AG09309 (cell line): ENCODE measurements at places on chromosomes 11 and 22.

DNA sequence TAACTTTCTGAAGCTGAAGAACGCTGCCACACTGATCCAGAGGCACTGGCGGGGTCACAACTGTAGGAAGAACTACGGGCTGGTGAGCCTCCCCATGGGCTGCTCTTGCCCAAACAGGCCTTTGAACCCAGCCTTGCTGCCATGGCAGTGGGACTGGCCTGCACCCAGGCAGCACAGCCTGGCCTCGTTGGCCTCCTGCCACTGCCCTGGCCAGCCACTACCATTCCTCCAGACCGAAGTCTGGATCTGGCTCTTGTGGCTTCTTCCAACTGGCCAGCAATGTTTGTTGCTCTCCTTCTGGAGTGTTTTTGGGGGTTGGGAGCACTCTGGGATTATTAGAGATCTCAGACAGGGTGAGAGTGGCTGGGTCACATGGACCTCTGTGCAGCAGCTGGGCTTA lies 51.0 kb downstream of the MYO7A start:
- no peak for DNase-seq

- no peak for DNase-seq
Measured at GRCh38 chr11:132643239-132643638, 889.1 kb downstream of the OPCML start.

DNA sequence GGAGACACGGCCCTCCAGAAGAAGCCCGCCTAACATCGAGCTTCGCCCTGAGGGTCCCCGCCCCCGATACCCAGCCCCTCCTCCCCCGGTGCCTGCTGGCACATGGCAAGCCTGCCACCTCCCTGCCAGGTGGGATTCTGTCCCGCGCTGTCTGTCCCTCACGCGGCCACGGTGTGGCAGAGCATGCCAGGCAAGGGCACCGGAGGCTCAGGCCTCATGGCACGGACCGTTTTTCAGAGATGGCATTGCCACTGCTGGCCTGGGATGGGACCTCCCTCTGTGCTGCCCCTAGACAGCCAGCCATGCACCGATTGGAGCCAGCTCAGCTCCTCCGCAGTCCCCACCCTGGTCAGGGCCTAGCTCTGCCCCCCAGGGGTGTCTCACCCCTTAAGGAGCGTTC lies 19.4 kb downstream of the MRPL23 start:
- DNase-seq: no peak

DNA sequence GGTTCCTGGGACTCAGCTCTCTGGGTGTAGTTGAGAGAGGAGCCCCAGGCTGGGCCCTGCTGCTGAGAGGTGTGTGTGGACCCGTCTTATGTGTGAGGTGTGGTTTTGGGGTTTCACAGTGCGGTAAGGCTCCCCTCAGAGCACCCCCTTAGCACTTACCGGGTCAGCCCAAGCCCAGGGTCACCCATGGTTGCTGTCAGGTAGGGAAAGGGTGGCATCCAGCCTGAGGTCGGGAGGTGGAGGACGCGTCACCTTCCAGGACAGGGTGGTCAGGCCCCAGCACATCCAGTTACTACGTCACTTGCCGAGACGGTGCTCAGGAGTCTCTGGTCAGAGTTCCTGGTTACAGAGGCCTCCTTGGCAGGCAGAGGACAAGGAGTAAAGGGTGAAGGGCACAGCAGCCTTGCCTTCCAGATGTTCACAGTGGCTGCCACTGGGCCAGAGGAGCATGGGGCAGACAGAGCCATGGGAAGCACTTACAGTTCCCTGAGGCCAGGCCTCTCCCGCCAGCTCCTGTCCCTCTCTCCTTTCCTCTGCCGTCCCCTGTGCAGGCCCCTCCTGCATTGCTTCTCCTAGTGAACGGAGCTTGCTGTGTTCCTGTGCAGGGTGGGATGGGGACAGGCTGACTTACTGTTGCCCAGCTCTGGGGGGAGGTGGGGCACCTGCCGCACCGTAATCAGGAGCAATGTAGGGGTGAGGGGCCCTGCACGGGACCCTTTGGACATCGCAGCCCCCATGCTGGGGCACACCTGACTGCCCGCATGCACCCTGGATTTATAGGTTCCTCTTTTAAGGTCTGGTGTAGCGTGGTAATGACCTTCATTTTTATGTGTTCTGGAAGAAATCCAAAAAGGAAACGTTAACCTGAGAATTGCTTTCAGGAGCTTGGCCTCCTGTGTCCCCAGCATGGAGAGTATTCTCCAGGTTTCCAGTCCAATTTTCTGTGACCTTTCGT lies 285.9 kb downstream of the TBC1D22A start:
- DNase-seq: no peak

DNA sequence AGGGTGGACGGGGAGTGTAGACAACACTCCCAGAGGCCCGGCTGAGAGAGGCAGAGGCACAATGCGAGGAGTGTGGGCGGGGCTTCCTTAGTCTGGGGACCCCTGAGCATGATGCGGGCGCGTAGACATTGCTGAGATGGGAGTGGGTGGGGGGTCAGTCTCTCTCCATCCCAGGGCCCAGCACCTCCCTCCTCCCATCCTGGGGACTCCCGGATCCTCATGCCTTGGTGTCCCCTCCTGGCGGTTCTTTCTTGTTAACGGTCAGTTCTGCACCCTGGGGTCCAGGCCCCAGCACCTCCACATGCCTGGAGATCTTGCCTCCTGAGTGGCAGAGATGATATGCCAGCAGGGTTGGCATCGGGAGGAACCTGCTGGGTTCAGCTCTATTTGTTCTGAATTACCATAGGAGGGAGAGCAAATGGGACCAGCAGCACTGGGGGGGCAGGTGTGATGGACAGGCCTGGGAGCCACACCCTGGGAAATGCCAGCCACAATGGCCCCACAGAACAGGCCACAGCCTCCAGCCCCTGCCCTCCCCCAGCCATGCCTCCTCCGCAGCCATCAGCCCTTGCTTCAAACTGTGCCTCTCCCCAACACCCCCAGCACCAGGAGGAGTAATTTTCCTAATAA lies 55.7 kb downstream of the RTL6 start:
- no peak for DNase-seq

- DNase-seq: peak; percentile 4
Measured at GRCh38 chr11:14249121-14249963, 109.6 kb downstream of the RRAS2 start.

- no peak for DNase-seq
Measured at GRCh38 chr11:66454247-66454646, 12.5 kb upstream of the PELI3 start.

DNA sequence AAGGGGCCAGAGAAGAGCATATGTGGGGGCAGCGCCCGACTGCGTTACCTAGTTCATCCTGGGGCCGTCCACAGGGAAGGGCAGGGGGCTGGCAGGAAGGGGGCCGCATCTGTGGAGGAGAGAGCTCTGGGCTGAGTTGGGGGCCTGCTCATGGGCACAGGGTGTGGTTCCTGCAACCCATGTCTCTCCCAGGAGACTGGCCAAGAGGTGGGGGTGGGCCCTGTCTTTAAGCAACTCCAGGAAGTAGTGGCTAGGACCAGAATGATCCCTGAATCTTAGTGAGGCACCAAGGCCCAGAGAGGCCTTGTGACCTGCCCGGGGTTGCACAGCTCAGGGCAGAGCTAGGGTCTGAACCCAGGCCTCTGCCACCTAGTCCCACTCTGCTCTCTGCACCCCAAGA lies 21.9 kb downstream of the CSNK1E start:
- no peak for DNase-seq

- no peak for DNase-seq
Measured at GRCh38 chr11:55719608-55720160, 53.6 kb upstream of the OR5D13 start.

- no peak for DNase-seq
Measured at GRCh38 chr22:49064836-49065235, 762.8 kb downstream of the BRD1 start.

DNA sequence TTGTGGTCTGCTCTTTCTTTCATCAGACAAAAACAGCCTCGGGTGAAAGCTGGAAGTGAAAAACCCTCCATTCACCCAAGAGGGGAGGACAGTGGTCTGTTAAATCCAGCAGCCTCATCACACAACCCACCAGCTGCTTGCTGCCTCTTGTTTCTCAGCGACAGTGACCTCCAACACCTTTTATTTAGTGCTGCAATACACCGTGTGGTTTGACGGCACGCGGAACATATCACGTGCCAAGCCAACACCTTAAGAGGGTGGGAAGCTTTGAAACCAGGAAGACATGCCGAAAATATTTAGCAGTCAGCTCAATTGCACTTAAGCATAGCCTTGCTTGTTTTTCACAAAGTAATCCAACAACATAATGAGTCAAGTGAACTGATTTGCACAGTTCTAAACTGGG lies 39.8 kb upstream of the POGLUT3 start:
- no peak for DNase-seq

- DNase-seq: no peak
Measured at GRCh38 chr11:3198815-3199214, 19.8 kb downstream of the MRGPRG start.

DNA sequence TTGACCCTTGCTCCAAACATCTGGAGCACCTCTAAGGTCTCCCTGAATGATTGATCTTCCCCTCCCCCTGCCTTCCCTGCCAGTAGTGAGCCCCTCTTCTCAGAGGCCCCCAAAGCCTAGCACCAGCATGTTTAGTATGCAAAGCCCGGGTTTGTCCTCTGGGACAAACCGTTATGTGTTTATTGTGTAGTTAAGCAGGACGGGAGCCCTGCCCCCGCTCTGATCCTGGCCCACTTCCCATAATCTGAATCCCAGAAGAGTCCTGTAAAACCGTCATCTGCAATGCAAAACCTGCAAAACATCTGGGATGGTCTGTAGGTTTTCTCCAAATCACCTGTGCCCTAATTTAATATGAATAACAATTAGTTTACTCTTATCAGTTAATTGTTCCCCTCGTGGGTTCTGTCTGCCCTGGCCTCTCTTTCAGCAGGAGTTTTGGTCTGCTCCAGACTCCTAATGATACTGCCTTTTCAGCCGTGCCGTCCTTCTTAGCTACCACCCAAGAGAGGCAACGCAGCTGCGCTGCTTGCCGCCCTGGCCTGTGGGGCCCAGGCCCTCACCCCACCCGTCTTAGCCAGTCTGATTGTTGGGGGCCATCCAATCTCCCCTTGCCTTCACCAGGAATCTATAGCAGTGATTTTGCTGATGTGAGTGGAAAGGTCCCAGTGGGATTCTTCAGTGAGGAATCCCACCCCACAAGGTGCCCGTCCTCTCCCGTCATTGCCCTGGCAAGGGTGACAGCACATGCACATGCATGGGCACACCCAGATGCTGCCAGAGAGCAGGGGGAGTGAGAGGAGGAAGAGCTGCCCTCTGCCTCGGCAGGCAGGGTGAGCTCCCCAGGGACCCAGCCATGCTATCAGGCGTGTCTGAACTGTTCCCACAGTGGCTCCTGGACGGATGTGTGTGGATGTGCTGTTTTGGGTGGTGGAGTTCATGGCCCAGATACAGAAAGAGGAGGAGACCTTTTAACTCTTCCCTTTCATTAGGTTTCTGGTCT lies 3.0 kb upstream of the B3GAT1 start:
- no peak for DNase-seq

DNA sequence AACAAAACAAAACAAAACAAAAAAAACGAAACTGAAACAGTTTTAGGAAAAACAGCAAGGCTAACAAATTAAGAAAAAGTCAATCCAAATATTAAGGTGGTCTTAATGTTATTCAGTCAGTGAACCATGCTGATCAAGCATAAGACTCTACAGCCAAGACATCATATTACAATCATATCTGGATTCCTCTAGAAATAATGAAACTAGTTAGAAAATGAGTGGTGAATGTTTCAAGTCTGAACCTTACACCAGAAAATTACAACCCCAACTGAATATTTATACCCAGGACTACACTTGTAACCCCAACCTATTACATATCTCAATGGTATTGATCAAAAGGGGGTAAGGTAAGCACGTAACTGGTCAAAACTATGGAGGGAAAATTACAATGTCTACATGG lies 48.8 kb downstream of the ACAT1 start:
- DNase-seq: no peak

DNA sequence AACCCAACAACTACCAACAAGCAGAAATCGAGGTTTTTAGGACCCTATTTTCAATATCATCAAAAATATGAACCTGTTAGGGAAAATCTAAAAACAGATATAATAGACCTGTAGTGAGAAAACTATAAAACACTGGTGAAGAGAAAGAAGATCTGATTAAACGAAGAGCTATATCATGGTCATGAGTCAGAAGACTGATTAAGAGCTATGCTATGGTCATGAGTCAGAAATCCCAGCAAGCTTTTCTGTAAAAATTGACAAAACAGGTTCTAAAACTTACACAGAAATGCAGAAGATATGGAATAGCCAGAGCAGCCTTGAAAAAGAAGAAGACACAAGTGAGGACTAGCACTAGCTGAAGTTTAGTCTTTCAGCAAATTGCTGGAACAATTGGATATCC lies 345.0 kb downstream of the TBC1D22A start:
- peak; percentile 52 for DNase-seq
